Right kidney (tissue), 9 donors: ENCODE measurements at places on chromosomes 1 and 21.
A peak's percentile ranks its signal among the peaks of the same experiment; 100 is the strongest.

GRCh38 chr1:31155216-31155806, 84.4 kb downstream of the NKAIN1 start:
- peak; percentile 77 for DNase-seq

DNA sequence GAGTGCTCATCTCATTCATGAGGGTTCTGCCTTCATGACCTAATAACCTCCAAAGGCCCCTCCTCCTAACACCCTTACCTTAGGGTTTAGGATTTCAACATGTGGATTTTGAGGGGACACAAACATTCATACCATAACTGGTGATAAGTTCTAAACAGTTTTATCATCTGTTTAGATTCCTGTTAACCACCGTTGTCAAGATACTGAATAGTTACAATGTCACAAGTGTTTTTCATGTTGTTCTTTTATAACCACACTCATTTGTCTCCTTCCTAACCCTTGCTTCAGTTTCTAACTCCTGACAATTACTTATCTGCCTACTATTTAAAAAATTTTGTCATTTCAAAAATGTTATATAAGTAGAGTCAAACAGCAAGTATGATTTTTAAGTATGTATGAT, 86.0 kb downstream of the NCAM2 start:
- DNase-seq = no peak

DNA sequence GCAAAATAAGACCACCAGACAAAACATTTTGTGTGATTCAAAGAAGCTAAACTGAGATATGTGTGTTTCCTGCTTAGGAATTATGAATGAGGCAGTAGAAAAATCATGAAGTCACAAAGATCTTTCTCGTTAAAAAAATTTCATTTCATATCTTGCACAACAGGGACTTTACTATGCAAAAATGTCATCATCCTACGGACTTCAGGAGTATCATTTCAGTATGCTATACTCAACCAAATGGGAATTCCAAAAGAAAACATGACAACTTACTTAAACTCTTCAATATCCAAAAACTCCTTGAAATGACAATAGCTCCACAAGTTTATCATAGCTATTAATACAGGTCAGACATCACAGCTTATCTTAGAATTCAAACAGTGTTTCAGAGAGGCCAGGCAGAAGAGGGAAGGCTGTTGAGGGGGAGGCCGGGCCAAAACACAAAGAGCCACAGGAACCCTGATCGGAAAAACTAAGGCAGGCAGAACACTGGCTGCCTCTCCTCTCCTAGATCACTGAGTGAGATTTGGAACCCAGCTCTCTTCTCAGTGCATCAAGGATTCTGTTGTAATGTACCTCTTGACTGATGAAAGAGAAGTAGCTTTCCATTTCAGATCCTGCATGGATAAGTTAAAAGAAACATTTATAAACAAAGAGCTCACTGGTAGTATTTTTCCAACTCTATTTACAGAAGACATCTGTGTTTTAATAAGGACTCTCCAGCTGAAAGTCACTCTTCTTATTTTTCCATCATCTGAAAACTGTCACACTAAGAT, 66.9 kb downstream of the TESK2 start:
- no peak for DNase-seq

- no peak for DNase-seq
Measured at GRCh38 chr1:76294482-76295194, 220.1 kb downstream of the ST6GALNAC3 start.

DNA sequence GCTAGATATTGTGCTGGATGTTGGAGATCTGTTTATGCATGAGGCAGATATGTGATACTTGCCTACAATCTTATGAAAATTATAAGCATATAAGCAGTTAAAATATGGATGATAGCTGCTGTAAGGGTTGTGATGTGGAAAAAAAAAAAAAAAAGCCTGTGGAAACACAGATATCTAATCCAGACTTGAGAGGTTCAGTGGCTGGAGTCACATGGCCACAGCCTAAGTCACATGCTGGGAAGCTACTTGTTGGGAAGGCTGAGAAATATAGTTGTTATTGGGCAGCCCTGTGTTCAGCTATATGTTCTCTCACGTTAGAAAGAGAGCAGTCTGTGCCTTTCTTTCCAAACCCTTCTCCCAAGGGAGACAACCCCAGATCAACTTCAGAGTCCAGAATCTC, 15.1 kb downstream of the RAVER2 start:
- DNase-seq = no peak

DNA sequence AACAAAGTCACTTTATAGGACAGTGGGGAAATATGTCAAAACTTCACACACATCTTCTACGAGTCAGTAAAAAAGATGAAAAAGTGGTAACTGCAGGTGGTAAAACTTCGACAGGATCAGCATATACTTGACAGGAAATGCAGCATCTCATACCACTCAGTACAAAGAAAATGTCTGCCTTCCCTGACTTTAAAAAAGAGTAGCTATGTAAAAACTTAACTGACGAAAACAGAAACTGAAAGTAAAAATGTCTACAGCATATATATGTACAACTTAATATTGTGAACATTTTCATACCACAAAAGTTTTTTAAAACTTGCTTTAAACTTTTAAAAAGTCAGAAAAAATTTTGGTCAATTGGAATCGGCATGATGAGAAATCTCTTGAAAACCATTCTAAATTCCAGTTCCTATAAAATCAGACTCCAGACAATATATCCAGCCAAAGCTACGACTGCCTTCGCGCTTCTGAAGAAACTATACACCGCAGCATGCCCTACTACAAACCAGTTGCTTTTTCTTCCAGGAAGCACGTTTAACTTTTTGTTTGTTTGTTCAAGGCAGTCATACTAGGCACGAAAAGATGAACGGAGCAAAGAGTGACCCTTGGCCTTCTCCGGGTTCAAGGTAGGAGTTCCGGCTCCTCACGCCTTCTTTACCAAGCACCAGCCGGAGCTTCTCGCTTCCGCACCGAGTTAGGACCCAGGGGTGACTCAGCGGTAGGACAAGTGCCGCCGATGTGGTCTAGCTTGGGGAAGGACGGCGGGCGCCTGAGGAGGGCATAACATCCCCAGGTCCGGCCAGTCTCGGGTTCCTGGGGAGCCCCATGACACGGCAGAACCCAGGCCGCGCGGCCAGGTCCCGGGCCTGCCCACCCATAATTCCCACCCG, 612 bp downstream of the PSMA5 start:
- peak; percentile 83 for DNase-seq

DNA sequence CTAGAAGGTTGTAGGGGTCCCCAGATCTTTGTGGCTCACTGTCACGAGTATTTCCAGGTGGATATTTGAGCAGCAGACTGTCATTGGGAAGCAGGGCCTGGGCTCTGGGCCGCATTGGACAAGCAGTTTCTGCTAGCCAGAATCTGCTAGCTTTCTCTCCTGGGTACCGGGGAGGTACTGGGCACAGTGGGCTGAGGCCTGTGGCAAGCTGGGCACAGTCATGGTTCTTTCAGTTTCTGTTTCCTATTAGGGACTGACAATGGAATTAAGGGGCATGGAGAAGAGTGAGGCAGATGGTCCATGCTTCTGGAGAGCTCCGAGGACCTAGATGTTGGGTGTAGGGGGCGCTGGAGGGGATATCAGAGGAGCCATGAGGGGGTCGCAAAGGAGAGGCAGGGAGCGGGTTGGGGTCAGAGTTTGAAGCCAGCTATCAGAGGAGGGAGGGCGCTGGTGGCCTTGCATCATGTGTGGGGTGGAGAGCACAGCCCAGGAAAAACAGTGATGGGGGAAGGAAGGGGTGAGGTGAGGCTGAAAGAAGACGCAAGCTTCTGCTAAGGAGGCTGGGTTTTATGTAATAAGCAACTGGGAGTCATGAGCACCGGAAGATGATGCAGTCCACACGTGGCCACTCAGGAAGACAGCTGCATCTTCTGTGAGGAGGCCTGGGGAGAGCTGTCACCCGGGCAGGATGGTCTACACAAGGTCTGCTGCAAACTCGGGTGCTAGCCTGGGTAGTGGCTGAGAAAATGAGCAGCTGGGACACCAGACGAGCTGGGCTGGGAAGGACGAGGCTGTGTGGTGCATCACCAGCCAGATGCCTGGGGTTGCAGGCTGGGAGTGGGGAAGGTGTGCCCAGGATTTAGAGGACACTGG, 72.7 kb downstream of the IER5 start:
- DNase-seq = no peak

GRCh38 chr1:164440232-164440631, 118.8 kb upstream of the PBX1 start:
- peak; percentile 8 for DNase-seq

- peak; percentile 65 for DNase-seq
Measured at GRCh38 chr1:6127587-6128163, 52.4 kb downstream of the CHD5 start.

GRCh38 chr1:87632232-87632631, 303.6 kb downstream of the LMO4 start:
- no peak for DNase-seq

- no peak for DNase-seq
Measured at GRCh38 chr1:98754176-98754575, 92.7 kb downstream of the SNX7 start.

DNA sequence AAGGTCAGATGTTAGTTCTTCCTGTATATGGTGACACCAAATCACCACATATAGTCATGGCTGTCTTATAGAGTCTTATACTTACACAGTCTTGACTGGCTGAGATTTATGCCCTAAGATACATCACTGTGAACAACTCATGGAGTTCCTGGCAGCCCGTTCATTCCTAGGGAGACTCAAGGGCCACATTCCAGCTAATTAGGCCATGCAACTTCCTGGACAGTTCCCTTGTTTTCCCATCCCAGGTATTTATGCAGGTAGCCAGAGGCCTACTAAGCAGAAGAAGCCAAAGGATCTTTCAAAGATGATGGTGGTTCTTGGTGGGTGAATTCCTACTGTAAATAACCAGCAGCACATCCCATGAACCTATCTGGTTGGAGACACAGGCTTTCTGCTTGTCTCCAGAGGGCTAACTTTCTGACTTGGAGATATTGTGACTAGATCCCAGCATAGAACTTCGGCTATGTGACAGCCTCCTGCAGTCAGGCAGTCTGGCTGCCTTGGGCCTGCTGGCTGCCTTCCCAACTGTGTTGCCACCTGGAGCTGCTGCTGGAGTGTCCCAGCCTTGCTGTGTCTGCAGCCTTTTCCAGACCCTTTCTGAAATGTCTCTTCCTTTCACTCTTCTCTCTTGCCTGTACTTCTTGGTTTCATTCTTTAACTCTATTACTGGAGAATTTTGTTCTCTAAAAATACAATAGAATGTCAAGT, 283.8 kb downstream of the CACNA1E start:
- DNase-seq = no peak

GRCh38 chr1:119878171-119878570, 18.1 kb downstream of the ADAM30 start:
- DNase-seq = no peak

GRCh38 chr1:13788795-13789194, 88.8 kb downstream of the PRDM2 start:
- no peak for DNase-seq

- no peak for DNase-seq
Measured at GRCh38 chr1:154863315-154864174, 6.5 kb downstream of the KCNN3 start.

GRCh38 chr1:97925151-97925550, 4.3 kb upstream of the DPYD start:
- no peak for DNase-seq

DNA sequence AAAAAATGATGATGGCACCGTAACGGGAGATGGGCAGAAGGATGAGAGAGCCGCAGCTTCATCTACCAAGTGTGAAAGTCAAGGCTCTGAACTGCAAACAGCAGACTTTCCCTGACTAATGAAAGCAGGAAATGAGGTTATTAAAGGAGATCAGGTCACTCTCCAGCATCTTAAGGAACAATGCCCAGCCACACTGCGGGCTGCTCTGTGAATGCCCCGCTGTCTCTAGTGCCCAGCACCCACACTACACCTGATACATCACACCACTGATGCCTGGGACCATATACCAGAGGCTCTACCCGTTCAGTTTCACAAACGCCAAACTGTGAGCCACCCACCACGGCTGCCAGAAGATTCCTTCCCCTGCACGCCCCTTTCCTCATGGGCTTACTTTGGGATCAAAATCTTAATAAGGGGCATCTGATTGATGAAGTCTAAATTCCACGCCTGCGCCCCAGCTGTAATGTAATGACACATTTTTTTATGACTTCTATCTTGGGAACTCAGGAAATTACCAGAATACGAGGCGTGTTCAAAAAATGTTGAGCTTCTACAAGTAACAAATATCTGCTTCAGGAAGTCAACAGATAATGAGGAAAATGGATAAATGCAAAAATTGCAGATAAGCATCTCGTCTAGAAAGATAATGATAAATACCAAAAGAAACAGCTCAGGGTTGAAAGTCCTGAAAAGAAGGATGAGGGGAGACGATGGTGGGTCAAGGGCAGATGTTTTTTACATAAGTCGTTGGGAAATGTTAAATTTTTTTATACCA, 72.0 kb downstream of the MIS18A start:
- DNase-seq = no peak

- DNase-seq = no peak
Measured at GRCh38 chr1:89295187-89295586, 22.5 kb upstream of the GBP5 start.

- DNase-seq = no peak
Measured at GRCh38 chr1:8858888-8859706, 19.4 kb downstream of the ENO1 start.

- DNase-seq = no peak
Measured at GRCh38 chr1:31759298-31760023, 4.7 kb downstream of the ADGRB2 start.

- DNase-seq = no peak
Measured at GRCh38 chr1:185645162-185645640, 89.0 kb upstream of the HMCN1 start.

- no peak for DNase-seq
Measured at GRCh38 chr1:33286451-33287185, 30.3 kb downstream of the ZNF362 start.

- DNase-seq = no peak
Measured at GRCh38 chr21:44579056-44579832, 1.2 kb downstream of the KRTAP10-5 start.

- DNase-seq = no peak
Measured at GRCh38 chr1:27967884-27968466, 8.2 kb downstream of the XKR8 start.

GRCh38 chr1:224769452-224770335, 153.6 kb downstream of the CNIH3 start:
- DNase-seq = no peak

DNA sequence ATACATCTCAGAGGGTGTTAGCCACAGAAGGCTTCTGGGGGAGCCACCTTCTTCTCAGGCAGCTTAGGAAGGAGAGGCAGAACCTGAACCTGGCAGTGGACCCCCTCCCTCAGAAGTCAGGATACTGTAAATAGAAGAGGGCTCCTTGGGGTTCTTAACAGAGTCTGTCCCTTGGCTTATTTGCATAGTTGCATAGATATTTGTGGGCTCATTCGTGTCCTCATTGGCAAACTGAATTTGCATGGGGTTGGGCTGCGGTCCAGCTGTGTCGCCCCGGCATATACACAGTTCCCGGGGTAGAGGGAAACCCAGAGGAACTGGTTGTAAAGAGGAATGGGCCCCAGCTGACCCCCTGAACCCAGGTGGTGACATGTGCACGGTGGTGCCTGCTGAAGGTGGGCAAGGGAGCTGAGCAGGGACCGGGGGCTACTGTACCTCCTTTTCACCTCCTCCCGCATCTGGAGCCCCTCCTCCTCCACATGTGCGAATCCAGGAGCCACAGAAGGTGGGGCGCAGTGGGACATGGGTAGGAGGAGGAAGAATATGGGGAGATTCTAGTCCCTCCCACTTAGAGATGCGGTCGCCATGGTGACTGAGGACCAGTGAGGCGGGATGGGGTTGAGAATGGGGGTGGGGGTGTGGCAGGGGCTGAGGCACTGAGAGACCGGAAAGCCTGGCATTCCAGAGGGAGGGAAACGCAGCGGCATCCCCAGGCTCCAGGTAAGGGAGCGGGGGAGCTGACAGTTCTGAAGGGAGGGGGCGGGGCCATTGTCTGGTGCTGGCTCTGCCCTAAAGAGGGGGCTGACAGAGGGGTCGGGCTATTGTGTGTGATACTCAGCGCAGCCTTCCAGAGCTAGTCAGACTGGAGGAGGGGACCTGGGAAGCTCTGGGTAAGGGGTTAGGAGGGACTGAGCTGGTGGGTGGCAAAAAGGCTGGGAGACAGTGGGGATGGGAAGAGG, 3.7 kb upstream of the SEMA4A start:
- no peak for DNase-seq
